ENCODE measurements at places on chromosomes 4 and X. TPM values are rescaled to one million over a fixed set of nuclear protein-coding genes. Genes with fewer than 3 reads are reported as not detected.

DNA sequence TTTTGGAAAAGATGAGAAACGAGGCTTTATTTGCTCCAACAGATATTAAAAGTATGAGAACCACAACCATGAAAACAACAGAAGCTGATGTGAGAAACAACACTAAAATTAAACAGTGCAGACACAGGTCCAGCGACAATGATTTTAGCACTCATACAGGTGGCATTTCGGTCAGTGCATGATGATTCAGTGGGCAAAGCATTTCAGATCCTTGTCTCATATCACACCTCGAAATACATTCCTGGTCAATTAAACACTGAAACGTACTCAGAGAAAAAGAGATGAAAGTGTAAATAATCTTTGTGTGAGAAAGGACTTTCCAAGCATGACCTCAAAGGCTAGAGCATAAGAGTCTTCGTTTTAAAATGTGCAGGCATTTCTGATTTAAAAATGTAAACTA lies 85.2 kb downstream of the ACOX3 start:
- no peak overlapping the region for H3K27ac ChIP-seq
- no peaks in the 10 kb centered on the region for H3K36me3 ChIP-seq
- H3K4me3 ChIP-seq: no peak overlapping the region

DNA sequence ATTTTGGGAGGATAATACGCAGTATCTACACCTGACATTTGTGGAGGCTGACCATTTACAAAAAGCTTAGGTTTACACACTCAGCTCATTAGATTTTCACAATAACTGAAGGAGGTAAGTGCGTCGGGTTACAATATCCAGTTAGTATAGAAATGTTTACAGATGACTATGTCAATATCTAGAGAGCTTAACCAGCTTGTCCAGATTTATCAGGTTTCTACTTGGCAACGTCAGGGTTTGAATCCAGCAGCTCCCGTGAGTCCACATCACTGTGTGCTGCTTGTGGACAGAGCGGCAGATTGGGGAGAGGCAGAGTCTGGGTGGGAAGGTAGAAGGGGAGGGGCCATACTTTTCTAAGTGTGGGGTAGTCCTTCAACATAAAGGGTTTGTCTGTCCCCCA lies 28.3 kb downstream of the ARHGAP10 start:
- DNase-seq: no peak
- no peak overlapping the region for H3K4me3 ChIP-seq
- H3K4me1 ChIP-seq: peaks cover 3% of the 10 kb centered on the region
- peaks cover 2% of the 10 kb centered on the region for H3K36me3 ChIP-seq
- H3K27me3 ChIP-seq: no peaks in the 10 kb centered on the region
- no peak overlapping the region for H3K27ac ChIP-seq

GPM6B gene
- total RNA-seq: not detected

CSAG1 gene
- total RNA-seq: not detected

DNA sequence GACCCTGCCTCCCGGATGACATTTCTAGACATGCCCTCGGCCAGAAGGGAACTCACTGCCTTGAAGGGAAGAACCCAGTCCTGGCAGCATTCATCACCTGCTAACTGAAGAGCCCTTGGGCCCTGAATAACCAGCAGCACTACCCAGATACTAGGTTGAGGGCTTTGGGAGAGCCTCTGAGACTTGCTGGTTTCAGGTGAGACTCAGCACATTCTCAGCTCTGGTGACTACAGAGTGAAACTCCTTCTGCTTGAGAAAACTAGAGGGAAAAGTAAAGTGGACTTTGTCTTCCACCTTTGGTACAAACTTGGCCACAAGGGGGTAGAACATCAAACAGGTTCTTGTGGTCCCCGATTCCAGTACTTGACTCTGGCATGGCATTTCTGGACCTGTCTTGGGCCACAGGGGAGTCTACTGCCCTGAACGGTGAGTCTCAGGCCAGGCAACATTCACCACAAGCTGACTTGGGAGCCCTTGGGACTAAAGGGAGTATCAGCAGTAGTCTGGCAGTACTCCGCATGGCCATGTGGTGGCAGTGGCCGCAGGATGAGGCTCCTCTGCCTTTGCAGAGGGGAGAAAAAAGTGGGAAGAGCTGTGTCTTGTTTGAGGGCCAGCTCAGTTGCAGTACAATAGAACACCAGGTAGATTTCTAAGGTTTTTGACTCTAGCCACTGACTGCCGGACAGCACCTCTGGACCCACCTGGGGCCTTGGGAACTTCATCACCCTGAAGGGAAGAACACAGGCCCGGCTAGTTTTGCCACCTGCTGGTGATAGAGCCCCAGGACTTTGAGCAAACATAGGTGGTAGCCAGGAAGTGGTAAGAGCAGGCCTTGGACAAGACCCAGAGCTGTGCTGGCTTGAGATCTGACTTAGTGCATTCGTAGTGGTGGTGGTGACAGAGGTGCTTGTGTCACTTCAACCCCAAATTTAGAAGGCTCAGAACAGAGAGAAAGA lies 414.8 kb downstream of the OPHN1 start:
- DNase-seq: peak; percentile 9
- H3K27ac ChIP-seq: no peak overlapping the region
- H3K27me3 ChIP-seq: no peaks in the 10 kb centered on the region
- no peaks in the 10 kb centered on the region for H3K36me3 ChIP-seq
- no peak overlapping the region for H3K4me3 ChIP-seq

DNA sequence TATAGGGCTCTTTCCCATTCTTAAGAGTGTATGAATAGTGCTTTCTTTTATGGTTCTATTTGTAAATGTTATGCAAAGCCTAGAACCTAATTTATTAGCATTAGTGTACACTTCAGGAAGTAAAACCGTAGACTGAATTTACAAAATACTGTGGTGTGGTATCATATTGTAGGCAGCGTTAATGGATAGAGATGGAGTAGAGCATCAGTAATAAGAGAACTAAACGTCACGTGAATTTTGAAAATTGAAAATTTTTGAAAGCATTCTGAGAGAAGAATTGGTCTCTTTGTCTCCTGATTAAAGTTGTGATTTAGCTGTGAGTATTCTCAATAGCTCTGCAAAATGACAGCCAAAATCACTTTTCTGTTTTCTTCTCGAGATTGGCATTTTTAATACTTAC lies 2.9 kb downstream of the STIM2 start:
- H3K4me3 ChIP-seq: peak overlapping the region; percentile 57
- H3K27ac ChIP-seq: no peak overlapping the region
- no peaks in the 10 kb centered on the region for H3K36me3 ChIP-seq
- H3K27me3 ChIP-seq: no peaks in the 10 kb centered on the region
- no peak for DNase-seq

GRCh38 chrX:148929686-148930085 lies 429.3 kb downstream of the AFF2 start:
- no peaks in the 10 kb centered on the region for H3K36me3 ChIP-seq
- DNase-seq: no peak
- H3K27me3 ChIP-seq: no peaks in the 10 kb centered on the region
- H3K4me3 ChIP-seq: no peak overlapping the region

DNA sequence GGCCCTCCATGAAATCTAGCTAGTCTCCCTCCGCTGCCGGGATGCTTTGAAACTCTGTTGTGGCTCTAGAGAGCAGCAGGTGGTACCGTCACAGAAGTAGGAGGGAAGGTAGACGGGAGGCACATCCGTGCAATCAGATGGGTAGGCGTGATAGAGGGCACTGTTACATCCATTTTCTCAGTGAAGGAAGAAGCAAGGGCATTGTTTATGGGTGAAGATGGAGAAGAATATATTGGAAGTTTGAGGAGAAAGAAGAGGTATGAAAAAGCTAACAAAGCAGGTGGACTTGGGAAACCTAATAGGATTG lies 1.3 kb downstream of the ANAPC4 start:
- H3K4me3 ChIP-seq: no peak overlapping the region
- H3K27ac ChIP-seq: no peak overlapping the region
- no peak for DNase-seq
- H3K4me1 ChIP-seq: peaks cover 8% of the 10 kb centered on the region
- H3K27me3 ChIP-seq: no peaks in the 10 kb centered on the region

CXCL1 gene
- total RNA-seq: not detected

DNA sequence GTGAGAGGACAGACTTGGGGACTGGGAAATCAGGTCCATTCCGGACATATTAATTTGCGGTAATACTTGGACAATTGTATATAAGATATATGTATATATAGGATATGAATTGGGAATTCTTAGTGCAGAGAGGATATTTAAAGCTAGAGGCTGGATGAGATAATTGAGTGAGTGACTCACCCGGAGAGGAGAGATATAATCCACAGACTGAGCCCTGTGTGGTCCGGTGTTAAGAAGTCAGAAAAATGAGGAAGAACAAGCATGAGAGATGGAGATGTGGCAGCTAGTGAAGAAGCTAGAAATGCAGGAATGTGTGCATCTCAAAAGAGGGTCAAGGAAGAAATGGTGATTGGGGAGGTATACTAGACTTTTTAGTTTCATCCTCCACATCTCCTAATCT lies 336.2 kb downstream of the SLC7A11 start:
- DNase-seq: no peak
- H3K27ac ChIP-seq: no peak overlapping the region
- H3K4me1 ChIP-seq: no peaks in the 10 kb centered on the region
- no peaks in the 10 kb centered on the region for H3K36me3 ChIP-seq

CXCL3 gene
- not detected for total RNA-seq

GRCh38 chr4:119825696-119826095 lies 197.1 kb upstream of the PDE5A start:
- no peak overlapping the region for H3K4me3 ChIP-seq
- H3K27me3 ChIP-seq: peaks cover 2% of the 10 kb centered on the region
- H3K27ac ChIP-seq: no peak overlapping the region
- no peaks in the 10 kb centered on the region for H3K36me3 ChIP-seq
- no peaks in the 10 kb centered on the region for H3K4me1 ChIP-seq

DNA sequence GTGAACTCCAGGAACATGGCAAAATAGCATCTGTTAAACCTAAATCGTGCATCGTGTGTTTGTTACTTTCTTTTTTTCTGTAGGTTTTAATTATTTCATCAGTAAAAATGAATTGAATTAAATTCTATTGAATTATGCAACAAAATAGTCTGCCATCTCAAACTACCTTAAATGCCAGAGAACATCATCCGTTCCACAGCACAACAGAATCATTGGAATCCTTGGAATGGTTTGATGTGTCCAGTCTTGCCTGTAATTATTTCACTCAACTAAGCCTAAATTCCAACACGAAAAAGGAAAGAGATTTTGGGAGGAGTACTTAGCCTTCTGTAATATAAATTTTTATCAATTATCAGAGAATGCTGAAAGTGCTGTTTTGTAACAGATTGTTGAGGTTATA lies 17.1 kb upstream of the SLC7A11 start:
- no peak overlapping the region for H3K4me3 ChIP-seq
- no peaks in the 10 kb centered on the region for H3K27me3 ChIP-seq
- H3K27ac ChIP-seq: no peak overlapping the region
- no peak for DNase-seq
- no peaks in the 10 kb centered on the region for H3K36me3 ChIP-seq
- no peaks in the 10 kb centered on the region for H3K4me1 ChIP-seq

SORCS2 gene
- total RNA-seq: not detected

DNA sequence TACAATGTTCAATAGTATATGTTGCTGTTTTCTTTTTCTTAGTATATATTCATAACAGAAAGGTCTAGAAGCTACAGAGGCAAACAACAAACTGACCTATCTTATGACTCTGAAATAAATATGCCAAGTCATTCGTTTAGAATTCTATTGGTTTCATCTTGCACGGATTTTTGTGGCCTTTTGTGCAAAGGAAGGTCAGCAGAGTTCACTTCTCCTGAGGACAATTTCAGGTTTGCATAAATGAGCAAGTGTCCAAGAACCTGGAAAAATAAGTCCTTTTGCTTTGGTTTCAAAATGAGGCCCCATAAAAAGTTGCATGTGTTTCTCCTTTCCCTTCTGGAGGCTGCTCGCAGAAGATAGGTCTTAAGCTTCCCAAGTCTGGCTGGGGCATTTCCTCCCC lies 156.9 kb downstream of the APBB2 start:
- peaks cover 10% of the 10 kb centered on the region for H3K27me3 ChIP-seq
- no peak overlapping the region for H3K27ac ChIP-seq
- H3K4me1 ChIP-seq: no peaks in the 10 kb centered on the region
- no peak for DNase-seq
- H3K36me3 ChIP-seq: no peaks in the 10 kb centered on the region
- H3K4me3 ChIP-seq: no peak overlapping the region

LAGE3 gene
- 43.0 TPM for total RNA-seq

DNA sequence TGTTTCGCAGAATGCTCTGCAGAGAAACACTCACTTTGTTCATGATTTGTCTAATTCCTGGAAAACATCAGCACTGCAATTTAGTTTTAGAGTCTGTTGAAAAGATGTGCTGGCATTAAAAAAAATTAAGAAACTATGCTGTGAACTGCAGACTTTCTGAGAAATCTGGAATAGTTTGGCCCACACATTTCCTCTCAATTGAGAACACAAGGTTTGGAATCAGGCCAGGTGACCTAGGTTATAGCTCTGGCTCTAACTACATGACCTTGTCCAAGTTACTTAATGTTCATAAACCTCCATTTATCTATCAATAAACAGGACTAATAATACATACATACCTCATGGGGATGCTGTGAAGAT lies 61.4 kb upstream of the ENPEP start:
- H3K4me3 ChIP-seq: no peak overlapping the region
- H3K27me3 ChIP-seq: peaks cover 13% of the 10 kb centered on the region
- no peaks in the 10 kb centered on the region for H3K4me1 ChIP-seq
- H3K36me3 ChIP-seq: no peaks in the 10 kb centered on the region
- no peak for DNase-seq
- no peak overlapping the region for H3K27ac ChIP-seq

- DNase-seq: no peak
- H3K27me3 ChIP-seq: peaks cover 2% of the 10 kb centered on the region
- H3K27ac ChIP-seq: no peak overlapping the region
- H3K4me3 ChIP-seq: no peak overlapping the region
- no peaks in the 10 kb centered on the region for H3K36me3 ChIP-seq
Measured at GRCh38 chr4:118270492-118270891, 82.3 kb downstream of the PRSS12 start.

DNA sequence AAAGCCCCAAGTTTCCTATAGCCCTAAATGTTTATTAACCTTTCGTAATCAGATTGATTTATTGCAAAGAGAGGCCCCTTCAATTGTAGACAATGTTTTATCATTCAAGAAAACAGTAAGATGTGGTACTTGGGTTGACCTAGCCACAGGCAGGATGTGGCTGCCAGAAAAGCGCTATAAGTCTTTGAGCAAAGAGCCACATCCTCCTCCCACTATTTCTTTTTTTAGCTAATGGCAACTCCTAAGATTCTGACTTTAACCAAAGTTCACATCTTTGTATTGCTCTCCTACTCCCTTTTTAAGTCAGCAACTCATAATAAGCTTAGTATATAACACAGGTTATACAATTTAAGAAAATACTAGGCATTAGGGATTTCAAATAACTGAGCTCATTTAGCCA lies 70.7 kb upstream of the PPP3CA start:
- peak; percentile 85 for DNase-seq
- peaks cover 39% of the 10 kb centered on the region for H3K4me1 ChIP-seq
- peak overlapping the region; percentile 10 for H3K4me3 ChIP-seq
- H3K36me3 ChIP-seq: no peaks in the 10 kb centered on the region

IQSEC2 gene
- 0.21 TPM for total RNA-seq

HS6ST2 gene
- 0.76 TPM for total RNA-seq

MYOZ2 gene
- not detected for total RNA-seq

RBM10 gene
- 63.8 TPM for total RNA-seq

TMPRSS11F gene
- not detected for total RNA-seq

Measured in activated CD4-positive, alpha-beta T cell treated with anti-CD3 and anti-CD28 coated beads for 36 hours (primary cell).